ENCODE measurements at places on chromosomes 7 and 10.

GRCh38 chr10:114499630-114500190 lies 95.4 kb upstream of the AFAP1L2 start:
- DNase-seq: no peak

DNA sequence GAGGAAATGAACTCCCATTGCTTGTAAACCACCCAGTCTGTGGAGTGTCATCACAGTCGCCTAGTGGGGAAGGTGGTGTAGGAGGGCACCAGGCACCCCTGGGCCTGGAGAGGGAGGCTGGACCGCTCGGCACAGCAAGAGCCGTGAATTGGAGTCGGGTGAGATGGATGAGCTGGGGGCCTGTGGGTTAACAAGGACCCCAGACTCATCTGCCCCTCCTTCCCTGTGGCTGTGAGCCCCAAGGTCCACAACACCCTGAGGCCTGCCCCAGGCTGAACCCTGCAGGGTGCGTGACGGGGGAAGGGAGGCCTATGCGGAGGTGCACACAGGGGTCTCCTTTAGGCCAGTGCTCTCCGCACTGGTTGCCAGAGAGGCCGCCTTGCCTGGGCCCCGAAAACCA lies 581.4 kb upstream of the FOXK1 start:
- DNase-seq: no peak

GRCh38 chr7:142787034-142787768 lies 16.4 kb downstream of the PRSS2 start:
- no peak for DNase-seq

GRCh38 chr7:80386686-80387085 lies 125.2 kb downstream of the GNAT3 start:
- DNase-seq: no peak

DNA sequence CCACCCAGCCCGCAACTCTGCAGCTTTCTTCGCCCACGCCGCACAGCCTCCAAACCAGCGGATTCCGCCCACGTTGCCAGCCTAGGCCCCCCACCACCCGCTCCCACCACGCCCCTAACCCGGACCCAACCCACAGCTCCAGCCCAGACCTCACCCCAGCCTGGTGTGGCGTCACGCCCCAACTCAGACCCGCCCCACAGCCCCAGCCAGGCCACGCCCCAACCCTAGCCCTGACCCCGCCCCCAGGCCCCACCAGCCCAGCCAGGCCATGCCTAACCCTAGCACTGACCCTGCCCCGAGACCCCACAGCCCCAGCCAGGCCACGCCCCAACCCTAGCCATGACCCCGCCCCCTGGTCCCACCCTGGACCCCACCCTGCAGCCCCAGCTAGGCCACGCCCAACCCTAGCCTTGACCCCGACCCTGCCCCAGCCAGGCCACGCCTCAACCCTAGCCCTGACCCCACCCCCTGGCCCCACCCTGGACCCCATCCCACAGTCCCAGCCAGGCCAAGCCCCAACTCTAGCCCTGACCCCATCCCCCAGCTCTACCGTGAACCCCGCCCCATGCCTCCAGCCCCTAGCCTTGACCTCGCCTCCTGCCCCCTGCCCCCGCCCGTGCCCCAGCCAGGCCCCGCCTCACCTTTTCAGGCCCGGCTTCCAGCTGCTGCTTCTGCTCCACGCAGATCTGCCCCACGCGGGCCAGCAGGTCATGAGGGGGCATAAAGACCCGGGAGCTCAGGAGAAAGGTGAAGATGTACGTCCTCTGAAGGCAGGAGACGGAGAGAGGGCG lies 64.0 kb downstream of the RASGEF1A start:
- no peak for DNase-seq

GRCh38 chr7:14582010-14582409 lies 320.5 kb downstream of the DGKB start:
- DNase-seq: no peak

DNA sequence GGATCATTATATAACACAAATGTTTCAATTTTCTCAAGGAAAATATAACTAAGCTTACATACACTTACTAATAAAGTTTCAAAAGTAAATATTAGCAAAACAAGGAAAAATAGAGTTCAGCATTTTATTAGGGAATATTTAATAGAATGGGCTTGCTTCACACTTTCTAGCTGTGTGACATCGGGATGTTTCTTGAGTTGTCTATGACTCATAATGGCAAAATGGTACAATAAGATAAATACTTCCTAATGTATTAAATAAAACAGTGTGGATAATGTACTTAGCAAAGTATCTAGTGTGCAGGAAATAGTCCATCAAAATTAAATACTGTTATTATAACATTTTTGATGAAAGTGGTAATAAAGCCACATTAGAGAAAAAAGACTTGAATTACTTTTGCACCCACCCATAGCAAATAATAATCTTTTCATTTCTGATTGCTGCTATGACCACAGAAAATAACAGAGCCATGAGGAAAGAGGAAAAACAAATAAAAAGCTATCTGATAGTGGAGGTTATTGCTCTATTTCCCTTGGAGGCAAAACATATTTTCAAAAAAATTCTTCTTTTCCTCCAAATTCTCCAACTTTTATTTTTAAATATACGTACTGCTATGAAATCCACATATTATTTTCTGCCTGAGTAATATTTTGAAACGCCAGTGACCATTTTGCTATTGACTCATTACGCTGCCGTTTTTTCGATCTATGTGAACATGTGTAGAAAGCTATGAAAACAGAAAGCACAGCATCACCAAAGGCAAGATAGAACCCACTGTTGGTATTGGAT lies 272.9 kb upstream of the KLF6 start:
- no peak for DNase-seq

DNA sequence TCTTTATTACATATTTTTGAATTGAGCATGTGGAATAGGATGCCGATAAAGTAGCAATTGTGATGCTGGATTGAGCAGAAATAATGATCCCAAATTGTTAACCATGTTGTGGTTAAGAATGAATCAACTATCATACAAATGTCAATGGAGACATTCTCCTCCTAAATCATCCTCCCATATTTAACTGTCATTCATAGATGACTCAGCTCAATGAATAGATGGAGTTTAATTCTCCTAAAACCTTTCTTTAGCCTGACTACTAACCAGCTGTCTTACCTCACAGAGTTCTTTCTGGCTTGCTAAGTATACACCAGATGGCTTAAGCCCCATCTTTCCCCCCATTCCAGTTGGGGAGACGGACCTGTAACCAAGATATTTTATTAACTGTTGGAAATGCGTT lies 23.4 kb upstream of the NPS start:
- DNase-seq: no peak

DNA sequence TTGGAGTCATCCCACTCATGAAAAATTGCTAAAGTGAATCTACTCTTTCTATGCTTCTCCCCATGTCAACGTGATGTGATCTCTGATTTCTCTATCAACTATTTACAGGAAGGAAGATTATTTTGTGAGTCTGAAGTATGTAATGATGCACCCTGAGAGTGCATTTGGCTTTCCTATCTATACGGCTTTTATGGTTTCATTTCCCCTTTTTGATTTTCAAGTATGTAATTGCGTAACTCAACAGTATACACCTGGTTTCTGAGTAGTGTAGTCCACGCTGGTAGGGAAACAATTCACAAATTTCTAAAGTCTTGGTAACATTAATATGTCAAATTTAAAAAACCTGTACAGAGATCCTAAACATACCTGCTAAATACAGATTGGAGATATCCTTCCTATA lies 194.7 kb upstream of the SEMA3A start:
- DNase-seq: no peak

- no peak for DNase-seq
Measured at GRCh38 chr7:37806152-37806551, 42.2 kb upstream of the NME8 start.

DNA sequence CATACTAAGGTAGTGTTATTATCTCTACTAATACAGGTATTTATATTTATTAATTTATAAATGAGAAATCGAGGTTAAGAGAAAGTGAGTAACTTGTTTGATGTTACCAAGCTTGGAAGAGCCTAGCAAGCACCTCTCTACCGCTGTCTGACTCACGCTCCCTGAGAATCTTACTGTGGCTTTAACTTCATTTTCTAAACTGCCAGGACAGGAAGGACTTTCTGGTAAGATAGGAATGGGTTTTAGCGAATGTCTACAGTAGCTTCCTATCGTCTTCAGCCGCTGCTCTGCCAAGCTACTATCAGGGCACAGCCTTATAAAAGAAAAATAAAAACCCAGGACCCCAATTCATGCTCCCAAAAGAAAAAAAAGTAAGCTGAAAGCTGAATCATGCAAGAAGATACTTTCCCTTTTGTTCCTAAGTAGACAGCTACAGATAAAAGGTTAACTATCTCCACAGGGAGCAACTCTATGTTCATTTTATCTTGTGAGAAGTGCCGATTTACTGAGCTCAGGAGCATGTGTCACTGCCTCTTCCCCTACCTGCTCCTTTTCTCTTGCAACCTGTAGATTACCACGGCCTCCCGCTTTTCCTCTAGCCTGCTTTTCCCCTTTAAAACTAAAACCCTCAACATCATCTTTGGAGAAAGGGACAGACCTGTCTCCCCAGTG lies 60.2 kb downstream of the THNSL1 start:
- no peak for DNase-seq

- no peak for DNase-seq
Measured at GRCh38 chr10:58920655-58921003, 255.8 kb upstream of the PHYHIPL start.

DNA sequence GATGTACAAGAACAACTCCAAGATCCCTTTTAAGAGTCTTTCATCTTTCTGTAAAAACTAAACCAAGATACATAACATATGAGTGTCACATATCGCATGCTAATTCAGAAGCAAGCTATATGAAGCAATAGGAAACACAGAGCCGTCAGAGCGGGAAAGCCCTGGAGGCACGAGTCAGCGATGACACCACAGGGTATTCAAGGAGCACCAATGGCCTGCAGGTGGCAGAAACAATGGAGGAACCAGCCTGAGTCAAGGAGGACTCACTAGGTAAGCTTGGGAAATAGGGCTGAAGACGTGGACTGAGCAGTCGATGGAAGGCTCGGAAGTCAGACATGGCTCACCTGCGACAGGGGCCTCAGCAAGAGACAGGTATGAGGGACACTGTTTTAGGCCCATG lies 214.4 kb downstream of the FAM107B start:
- no peak for DNase-seq

- DNase-seq: no peak
Measured at GRCh38 chr7:106619213-106619612, 41.7 kb downstream of the CCDC71L start.

- no peak for DNase-seq
Measured at GRCh38 chr10:4708123-4708759, 117.8 kb upstream of the AKR1E2 start.

DNA sequence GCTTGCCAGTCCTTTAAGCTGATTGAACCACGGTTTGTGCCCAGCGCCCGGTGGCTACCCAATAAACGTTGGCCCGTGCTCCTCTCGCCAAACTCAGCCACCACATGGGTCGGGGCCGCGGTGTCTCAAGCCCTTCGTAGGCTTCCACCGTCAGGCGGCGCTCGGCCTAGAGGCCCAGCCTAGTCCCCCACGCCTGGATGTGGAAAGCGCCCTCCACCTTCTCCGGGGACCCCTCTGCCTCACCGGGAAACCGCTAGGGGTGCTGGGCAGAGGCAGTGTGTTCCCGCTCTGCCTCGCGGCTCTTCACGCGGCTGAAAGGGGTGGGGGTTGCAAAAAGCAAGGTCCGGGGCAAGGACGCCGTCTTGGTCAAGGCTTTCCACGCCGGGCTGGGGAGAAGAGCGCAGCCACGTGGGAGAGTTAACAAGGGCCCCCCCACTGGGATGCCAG lies 29.8 kb downstream of the LEP start:
- no peak for DNase-seq

GRCh38 chr10:96565774-96566173 lies 21.0 kb downstream of the TM9SF3 start:
- no peak for DNase-seq

DNA sequence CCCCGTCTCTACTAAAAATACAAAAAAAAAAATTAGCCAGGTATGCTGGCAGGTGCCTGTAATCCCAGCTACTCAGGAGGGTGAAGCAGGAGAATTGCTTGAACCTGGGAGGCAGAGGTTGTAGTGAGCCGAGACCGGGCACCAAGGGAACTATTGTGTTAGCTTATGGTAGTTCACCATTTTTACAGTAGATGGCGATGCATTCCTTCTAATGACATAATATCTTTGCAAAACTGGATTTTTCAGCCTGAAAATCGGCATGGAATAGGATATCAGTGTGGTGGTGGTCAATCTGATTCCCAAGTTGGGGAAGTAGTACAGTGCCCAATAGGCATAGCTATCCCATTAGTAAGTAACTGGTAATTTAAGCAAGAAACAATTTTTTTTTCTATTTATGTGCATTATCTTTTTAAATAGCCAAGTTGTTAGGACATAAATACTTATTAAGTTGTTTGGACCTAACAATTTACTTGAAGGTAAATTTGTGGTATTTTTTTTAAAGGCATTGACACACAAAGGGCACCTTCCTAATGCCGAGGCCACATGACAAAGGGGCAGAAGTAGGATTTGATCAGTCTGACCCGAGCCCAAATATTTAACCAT lies 17.6 kb upstream of the IMPDH1 start:
- DNase-seq: peak; percentile 72

DNA sequence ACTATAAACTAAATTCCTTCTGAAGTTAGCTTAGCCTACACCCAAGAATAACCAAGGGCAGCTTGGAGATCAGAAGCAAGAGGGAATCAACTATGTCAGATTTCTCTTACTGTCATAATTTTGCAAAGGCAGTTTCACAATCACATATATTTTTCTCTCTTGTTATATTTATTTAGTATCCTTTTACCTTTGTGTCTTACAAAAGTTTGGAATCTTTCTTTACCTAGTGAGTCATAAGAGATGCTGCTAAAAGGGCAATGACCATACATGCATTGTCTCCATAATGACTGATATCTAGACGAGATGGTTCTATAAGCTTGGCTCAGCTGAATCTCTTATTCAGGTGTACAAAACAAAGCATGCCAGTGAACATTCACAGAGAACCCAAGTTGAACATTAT lies 61.1 kb downstream of the PPP1R17 start:
- no peak for DNase-seq

DNA sequence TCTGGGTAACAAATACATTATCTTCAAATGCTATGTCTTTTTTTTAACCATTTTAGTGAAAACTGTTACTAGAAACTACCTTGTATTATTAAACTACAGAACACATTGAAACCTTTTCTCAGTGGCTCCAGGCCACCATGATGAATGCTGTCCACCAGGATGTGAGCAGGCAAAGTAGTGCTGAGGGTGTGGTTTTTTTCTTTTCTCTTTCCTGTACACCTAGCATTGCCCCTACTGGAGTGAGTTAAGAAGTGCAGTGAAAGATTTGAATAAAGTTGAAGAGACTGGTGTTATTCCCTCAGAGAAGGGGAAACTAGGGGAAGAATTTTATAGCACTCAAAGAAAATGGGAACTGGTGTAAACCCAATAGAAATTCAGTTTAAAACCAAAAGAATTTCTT lies 120.0 kb upstream of the SAMD8 start:
- DNase-seq: no peak
